Right renal cortex interstitium (tissue), 3 donors: ENCODE measurements at places on chromosomes 1 and 21. TPM values are rescaled to one million over a fixed set of nuclear protein-coding genes. Genes with fewer than 3 reads are reported as not detected.

DNA sequence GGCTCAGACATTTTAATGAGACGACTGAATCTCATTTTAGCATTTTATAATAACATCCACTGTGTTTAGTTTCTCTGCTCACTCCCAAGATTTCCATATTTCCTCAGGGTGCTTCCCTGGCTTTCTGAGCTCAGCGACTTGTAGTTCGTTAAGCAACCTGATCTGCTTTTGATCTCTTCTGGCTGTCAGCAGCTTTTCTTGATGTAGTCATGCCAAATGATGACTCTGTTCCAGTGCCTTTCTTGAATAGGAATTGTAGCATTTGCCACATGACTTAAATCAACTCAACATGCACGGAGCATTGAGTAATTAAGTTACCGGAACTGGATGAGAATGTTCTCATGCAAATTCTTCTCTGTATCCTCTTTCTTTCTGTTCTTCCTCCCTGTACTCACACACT is 246.1 kb downstream of the FMN2 start:
- DNase-seq: no peak

GRCh38 chr1:162371611-162372010 is 5.0 kb downstream of the SPATA46 start:
- DNase-seq: no peak

DNA sequence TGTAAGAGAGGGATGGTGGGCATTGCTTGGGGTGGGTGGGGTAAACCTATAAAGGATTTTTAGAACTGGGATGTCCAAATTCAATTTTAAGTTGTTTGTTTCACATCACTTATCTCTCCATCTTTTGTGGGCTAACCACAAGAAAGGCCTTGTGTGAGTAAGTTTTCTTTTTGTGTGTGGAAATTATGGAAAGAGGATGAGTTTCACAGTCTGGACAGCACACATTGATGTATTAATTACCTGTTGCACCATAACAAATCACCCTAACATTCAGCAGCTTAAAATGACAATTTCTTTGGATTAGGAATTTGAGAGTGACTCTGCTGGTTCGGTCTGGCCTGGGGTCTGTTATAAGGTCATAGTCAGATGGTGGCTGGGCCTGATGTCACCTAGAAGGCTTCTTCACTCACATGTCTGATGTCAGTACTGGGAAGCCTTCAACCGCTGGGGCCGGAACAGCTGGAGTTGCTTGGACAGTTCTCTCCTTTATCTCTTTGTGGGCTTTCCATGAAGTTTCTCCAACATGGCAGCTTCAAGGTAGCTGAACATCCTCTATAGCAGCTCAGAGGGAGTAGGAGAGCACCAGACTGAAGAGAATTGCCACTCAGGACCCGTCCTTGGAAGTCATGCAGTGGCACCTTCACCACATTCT is 2.0 kb upstream of the COL9A2 start:
- DNase-seq: no peak

Gene KMO
- 29.4 TPM for polyA plus RNA-seq
